Thoracic aorta (tissue), 2 donors: ENCODE measurements at places on chromosomes 4 and X. TPM values are rescaled to one million over a fixed set of nuclear protein-coding genes. Genes with fewer than 3 reads are reported as not detected.
A peak's percentile ranks its signal among the peaks of the same experiment; 100 is the strongest.

Gene EMCN
- 9.3 TPM for total RNA-seq

Gene CT45A5
- total RNA-seq, result not detected

DNA sequence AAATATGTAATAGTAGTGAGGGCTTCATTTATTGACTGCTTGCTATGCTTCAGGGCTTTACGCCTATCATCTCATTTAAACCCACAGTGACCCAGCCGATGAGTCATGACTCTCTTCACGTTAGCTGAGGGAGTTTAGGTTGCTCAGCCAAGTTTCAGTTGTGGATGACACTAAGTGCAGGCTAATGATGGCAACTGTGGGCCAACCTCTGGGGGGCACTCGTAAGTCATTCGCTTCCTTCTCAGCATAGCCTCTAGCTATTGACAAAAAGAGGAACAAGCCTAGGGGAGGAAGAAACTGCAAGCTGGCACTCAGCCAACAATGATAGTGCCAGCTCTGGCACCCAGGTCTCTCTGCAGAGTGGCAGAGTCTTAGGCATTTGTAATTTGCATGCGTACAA lies 325.0 kb downstream of the ARHGAP10 start:
- DNase-seq, result peak; percentile 6

Gene ADRA2C
- total RNA-seq, result 232 TPM

- no peak for DNase-seq
Measured at GRCh38 chr4:25129917-25130316, 30.3 kb downstream of the SEPSECS start.
